T-cell (primary cell): ENCODE measurements at places on chromosomes 16 and 17.

DNA sequence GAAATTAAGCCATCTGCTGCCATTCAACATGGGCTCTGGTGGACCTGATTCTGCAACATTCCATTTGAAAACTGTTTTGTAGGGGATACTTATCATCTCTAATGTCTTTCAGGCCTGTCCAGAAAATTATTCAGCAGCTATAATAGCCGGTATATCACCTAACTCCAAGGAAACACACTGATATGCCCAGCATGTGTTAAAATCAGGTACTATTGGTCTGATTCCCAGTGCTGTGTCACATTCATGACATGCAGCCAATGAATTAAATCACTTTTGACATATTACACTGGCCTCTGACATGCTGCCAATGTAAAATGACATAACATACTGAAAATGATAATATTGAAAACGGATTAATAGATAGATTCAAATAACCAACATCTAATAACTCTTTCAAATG is 60.5 kb upstream of the IRX5 start:
- H3K4me3 ChIP-seq: no peak overlapping the region
- no peaks in the 10 kb centered on the region for H3K36me3 ChIP-seq
- H3K27me3 ChIP-seq: no peaks in the 10 kb centered on the region
- no peak for DNase-seq
- H3K27ac ChIP-seq: no peak overlapping the region
- no peaks in the 10 kb centered on the region for H3K4me1 ChIP-seq

DNA sequence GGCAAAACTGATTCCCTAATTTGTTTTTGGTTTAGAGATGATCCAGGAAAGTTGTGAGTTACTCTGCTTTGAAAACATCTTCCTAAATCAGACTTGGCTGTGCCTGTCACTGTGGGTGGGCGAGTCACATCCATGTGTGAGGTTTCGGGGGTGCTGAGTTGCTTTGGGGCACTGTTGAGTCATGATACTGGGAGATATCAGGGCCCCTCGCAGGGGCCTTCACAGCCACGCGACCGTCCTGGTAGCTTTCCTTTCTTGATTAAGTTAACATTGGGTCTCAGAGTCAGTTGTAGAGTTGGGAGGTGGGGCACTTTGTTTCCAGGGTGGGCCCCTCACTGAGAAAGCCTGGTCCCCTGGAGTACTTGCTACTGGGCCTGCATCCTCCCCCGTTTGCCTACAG is 58.3 kb upstream of the LGALS9 start:
- peaks cover 16% of the 10 kb centered on the region for H3K4me1 ChIP-seq
- H3K4me3 ChIP-seq: no peak overlapping the region
- H3K27me3 ChIP-seq: no peaks in the 10 kb centered on the region
- no peaks in the 10 kb centered on the region for H3K36me3 ChIP-seq
- no peak overlapping the region for H3K27ac ChIP-seq

DNA sequence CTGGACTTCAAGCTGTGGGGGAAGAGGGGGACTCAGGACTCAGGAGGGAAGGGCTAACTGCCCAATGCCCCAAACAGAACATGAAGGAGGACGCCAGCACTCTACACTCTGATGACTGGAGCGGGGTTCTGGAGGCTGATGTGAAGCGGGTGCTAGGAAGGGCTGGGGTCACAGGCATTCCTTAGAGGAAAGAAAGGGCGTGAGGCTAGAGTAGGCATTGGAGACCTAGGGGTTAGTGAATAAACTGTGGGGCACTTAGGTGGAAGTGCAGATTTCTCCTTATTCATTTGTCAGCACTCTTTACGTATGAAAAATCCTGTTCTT is 760 bp upstream of the LMF1 start:
- no peaks in the 10 kb centered on the region for H3K36me3 ChIP-seq
- peaks cover 31% of the 10 kb centered on the region for H3K4me1 ChIP-seq
- no peak for DNase-seq
- peaks cover 10% of the 10 kb centered on the region for H3K27me3 ChIP-seq

DNA sequence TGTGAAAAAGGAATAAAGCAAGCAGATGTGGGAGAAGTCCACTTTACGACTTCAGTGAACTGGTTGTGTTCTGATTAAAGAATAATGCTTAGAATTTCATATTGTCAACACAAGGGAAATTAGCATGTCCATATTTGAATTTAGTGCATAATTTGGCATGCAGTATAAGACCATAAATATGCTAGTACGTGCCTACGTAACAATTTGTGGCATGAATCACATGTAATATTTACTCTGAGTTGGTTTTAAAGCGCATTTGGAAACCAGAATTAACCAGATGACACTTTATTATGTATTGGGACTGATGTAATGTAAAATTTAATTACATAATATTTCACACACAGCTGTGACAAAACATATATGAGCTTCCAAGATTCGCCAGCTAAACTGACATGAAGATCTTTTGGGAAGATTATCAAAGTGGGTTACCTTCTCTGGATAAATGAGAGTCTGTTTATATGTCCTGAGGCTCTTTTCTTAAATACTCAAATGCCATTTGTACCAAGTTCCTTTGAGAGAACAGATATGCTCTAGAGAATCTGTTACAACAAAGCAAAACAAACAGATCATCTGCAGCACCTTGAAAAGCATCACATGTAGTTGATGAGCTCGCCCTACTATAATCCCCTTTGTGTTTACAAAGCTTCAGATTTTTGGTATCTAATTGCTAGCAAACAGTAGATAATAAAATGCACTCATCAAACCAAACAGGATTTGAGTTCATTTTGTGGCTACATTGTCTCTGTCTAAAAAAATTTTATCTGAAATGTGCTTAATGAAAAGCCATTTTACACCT is 1468.6 kb downstream of the CDH11 start:
- no peaks in the 10 kb centered on the region for H3K36me3 ChIP-seq
- H3K4me3 ChIP-seq: no peak overlapping the region
- no peaks in the 10 kb centered on the region for H3K4me1 ChIP-seq
- H3K27me3 ChIP-seq: no peaks in the 10 kb centered on the region
- no peak overlapping the region for H3K27ac ChIP-seq

DNA sequence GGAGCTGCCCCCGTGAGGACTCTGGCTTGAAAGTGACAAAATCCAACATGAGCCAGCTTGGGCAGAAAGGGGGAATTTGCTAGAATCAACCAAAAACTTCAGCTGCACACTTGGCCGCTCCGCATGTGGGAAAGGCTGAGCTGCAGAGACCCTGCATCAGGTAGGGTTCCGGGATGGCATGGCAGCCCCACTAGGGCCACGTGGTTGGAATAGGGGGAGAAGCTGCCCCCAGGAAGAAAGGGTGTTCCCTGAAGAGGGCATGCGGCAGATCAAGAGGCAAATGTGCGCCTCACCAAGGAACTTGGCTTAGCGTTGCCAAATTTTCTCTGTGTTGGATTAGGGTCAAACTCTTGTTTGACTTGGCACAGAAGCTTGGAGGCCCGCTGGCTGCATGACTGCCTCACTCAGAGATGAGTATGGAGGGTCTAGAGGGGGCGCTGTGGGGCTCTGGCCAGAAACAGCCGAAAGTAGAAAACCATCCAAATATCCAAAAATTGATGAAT is 29.2 kb upstream of the WFIKKN2 start:
- no peaks in the 10 kb centered on the region for H3K4me1 ChIP-seq
- H3K4me3 ChIP-seq: no peak overlapping the region
- no peaks in the 10 kb centered on the region for H3K36me3 ChIP-seq
- no peak overlapping the region for H3K27ac ChIP-seq
- no peak for DNase-seq
- peaks cover 8% of the 10 kb centered on the region for H3K27me3 ChIP-seq

- H3K4me1 ChIP-seq: peaks cover 4% of the 10 kb centered on the region
- DNase-seq: no peak
- H3K27ac ChIP-seq: no peak overlapping the region
- H3K4me3 ChIP-seq: no peak overlapping the region
Observed at GRCh38 chr17:1565877-1566276, 3.3 kb upstream of the PITPNA start.

GRCh38 chr16:75458029-75458428 is 6.5 kb downstream of the TMEM170A start:
- H3K36me3 ChIP-seq: no peaks in the 10 kb centered on the region
- H3K27me3 ChIP-seq: no peaks in the 10 kb centered on the region
- H3K27ac ChIP-seq: no peak overlapping the region
